ENCODE measurements at places on chromosomes 13 and 19. TPM values are rescaled to one million over a fixed set of nuclear protein-coding genes. Genes with fewer than 3 reads are reported as not detected.

Gene LGALS4
- total RNA-seq: 0.60 TPM

Gene COL4A1
- total RNA-seq: 91.9 TPM

- no peak for DNase-seq
These were observed 535 bp downstream of the CDKN2D start for GRCh38 chr19:10568062-10568825.

DNA sequence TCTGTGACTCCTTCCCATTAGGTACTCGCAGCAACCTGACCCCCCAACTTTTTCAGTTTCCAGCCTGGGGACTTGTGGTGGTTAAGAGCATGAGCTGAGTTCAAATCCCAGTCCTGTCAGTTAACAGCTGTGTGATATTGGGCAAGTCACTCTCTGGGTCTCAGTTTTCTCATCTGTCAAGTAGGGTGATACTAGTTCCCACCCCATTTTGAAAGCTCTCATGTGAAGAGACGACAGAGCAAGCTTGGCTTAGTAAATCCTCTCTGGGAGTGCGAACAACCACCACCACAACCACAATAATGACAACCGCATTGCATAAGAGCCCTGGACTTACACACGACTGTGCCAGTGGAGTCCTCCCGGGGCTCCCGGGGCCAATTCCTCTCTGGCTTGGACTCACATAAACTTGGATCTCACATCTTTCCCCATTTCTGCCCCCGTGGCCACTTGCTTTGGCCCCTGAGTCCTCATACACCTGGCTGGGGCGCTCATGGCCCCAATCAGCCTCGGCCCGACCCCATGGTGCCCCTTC lies 454 bp downstream of the BLVRB start:
- no peak for DNase-seq

- DNase-seq: no peak
These were observed 11.6 kb downstream of the PNPLA6 start for GRCh38 chr19:7547159-7547558.

DNA sequence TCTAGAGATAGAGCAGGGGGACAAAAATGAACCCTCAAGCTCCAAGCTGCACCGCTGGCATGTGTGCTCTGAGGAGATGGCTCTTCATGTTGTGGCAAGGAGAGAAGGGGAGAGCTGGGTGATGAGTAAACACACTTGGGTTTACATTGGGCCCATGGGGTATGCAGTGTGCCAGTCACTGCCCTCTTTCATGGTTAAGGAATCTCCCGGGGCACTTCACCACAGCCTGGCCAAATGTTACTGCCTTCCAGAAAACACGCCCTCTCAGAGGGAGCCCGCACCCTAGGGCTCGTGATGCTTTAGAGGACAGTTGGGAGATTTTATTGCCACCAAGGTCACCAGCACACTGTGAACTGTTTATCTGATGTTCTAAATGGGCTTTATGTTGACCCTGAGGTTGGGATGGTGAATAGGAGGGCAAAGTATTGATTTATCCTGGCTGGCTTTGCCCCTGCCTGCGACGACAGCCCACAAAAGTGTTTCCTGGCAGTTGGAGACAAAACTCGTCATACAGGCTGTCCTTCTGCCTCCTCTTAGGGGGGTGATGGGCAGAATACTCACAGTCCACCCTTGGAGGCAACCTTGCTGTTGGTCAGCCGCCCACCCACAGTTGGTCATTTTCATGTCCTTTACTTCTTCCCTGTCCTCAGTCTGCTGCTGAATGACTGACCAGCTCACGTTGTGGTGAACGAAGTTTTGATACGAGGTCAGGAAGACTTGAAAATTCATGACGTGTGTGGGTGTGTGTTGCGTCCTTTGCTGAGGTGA lies 156.9 kb downstream of the STK24 start:
- DNase-seq: no peak

DNA sequence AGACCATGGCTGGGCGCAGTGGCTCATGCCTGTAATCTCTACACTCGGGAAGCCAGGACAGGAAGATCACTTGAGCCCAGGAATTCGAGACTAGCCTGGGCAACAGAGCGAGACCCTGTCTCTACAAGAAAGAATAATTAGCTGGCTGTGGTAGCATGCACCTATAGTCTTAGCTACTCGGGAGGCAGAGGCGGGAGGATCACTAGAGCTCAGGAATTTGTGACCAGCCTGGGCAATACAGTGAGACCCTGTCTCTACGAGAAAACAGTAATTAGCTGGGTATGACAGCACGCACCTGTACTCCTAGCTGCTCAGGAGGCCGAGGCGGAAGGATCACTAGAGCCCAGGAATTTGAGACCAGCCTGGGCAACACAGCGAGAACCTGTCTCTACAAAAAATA lies 7.4 kb downstream of the DNMT1 start:
- DNase-seq: no peak

Gene MBD3L2
- total RNA-seq: not detected
